ENCODE measurements at places on chromosomes 12 and 14. TPM values are rescaled to one million over a fixed set of nuclear protein-coding genes. Genes with fewer than 3 reads are reported as not detected.

DNA sequence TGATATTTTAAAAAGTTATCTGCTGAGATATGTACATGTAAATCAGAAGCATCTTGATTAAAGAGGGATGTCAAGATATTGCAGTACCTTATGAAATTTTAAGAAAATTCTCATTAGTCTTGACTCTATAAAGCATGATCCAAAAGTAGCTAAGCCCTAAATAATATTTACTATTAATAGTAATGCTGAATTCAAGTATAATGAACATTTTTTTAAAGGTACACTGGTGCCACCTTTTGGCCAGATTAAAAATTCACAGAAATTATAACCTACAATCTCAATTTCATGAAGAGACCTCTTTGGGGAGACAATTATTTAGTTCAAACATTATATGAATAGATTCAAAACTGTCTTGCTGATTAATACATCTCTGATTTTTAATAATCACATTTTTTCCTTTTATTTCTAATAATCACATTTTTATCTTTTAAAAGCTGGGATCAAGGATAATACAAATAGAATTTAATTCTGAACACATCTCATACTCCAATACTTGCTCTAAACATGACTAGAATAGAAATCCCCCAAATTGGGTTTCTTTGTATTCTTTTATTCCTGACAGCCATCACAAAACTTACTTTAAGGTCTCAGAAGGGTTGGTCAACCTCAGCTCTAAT is 13.4 kb downstream of the AKAP5 start:
- DNase-seq: peak; percentile 15

- peak; percentile 44 for DNase-seq
Observed at GRCh38 chr12:47775100-47775911, 2.3 kb downstream of the SLC48A1 start.

DNA sequence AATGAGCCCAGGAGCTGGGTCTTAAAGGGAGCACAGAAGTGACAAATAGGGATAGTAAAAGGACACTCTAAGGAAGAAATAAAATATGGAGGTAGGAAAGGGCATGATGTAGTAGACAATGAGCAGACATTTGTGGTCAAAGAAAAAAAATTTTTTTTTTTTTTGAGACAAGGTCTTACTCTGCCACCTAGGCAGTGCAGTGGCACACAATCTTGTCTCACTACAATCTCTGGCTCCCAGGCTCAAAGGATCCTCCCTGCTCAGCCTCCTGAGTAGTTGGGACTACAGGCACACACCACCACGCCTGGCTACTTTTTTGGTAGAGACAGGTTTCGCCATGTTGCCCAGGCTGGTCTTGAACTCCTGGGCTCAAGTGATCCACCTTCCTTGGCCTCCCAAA is 8.5 kb downstream of the FKBP3 start:
- DNase-seq: no peak

GRCh38 chr14:95504135-95505029 is 12.1 kb downstream of the SYNE3 start:
- DNase-seq: peak; percentile 47

DNA sequence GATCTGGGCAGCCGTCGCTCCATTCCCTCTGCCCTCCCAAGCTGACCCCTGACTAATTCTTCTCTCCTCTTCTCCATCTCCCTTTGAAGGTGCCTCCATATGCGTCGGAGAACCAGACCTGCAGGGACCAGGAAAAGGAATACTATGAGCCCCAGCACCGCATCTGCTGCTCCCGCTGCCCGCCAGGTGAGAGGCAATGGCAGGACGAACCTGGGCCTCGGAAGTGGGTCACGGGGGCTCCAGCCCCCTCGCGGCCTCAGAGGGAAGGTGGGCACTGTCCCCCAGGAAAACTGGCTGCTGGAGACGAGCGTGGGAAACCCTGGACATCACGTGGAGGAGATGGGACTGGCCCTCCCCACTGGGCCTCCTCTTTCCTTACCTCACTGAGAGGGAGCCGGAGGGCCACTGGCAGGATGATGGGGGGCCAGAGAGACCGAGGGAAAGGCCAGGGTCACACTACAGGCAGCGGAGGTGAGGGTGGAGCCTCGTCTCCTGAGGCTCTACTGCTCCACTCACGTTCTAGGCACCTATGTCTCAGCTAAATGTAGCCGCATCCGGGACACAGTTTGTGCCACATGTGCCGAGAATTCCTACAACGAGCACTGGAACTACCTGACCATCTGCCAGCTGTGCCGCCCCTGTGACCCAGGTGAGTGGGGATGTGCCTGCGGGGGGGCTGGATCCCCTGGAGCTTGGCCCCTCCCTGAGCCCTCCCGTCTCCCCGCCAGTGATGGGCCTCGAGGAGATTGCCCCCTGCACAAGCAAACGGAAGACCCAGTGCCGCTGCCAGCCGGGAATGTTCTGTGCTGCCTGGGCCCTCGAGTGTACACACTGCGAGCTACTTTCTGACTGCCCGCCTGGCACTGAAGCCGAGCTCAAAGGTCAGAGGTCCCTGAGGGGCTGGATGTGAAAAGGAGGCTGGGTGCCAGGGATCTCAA is 806 bp downstream of the LTBR start:
- DNase-seq: no peak

DNA sequence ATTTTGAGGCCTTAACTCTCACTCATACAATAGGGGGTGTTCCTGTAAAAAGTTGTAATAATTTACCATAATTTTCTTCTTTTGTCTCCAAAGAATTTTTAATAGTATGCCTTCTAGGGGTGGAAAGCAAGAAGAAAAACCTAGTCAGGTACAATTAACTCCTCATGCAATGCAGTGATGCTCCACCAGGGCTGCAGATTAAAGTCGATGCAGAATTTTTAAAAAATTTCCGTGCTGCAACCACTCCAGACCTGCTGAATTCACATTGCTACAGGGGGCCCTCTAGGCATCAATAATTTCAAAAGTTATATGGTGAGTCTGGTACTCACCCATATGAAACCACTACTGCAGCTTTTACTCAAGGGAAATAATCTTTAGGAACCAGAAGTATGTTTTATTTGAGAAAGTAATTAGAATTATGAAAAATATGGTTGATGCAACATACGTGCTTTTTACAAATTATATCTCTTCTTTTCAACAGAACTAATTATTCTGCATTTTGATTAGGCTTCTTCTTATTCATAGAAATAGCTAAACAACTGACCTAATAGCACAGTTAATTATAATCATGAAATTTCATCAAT is 353.2 kb downstream of the BCAT1 start:
- DNase-seq: peak; percentile 19

DNA sequence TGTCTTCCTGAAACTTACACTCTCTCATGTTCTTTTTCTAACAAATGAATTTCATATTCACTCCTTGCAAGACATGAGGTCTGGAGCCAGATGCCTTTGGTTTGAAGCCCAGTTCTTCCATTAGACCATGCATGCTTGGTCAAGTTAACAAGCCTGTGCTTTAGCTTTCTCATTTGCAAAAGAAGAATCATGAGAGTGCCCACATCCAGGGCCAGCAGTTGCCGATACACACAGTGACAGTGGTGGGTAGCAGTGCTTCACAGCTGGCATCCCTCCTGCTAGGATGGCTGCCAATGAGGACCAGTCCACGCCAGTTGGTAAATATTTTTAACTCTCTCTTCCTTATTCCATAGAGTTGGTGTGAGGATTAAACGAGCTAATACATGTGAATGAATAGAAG is 163.1 kb downstream of the PHLDA1 start:
- DNase-seq: peak; percentile 45

- DNase-seq: no peak
Observed at GRCh38 chr14:95024380-95024779, 132.9 kb downstream of the DICER1 start.

INHBC gene
- not detected for total RNA-seq

RNASE1 gene
- total RNA-seq: 1.6 TPM
